Skin of body (tissue), 3 donors: ENCODE measurements at places on chromosomes 11 and 22.

DNA sequence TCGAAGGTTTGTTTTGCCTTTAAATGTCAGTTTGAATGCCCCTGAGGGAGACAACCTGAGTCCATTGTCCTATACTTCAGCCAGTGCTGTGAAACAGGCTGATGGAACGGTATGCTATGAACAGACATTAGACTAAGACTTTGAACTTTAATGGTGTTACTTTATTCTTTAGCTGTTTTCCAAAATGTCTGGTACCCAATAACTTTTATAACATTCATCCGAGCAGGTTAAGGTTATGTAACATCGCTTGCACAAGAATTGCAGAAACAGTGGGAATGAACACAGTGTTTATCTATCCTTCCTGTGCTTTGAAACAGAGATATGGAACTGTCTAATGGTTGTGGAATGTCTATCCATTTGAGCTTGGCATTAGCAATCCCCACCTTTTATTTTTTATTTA, 12.5 kb upstream of the PTS start:
- no peak for DNase-seq

DNA sequence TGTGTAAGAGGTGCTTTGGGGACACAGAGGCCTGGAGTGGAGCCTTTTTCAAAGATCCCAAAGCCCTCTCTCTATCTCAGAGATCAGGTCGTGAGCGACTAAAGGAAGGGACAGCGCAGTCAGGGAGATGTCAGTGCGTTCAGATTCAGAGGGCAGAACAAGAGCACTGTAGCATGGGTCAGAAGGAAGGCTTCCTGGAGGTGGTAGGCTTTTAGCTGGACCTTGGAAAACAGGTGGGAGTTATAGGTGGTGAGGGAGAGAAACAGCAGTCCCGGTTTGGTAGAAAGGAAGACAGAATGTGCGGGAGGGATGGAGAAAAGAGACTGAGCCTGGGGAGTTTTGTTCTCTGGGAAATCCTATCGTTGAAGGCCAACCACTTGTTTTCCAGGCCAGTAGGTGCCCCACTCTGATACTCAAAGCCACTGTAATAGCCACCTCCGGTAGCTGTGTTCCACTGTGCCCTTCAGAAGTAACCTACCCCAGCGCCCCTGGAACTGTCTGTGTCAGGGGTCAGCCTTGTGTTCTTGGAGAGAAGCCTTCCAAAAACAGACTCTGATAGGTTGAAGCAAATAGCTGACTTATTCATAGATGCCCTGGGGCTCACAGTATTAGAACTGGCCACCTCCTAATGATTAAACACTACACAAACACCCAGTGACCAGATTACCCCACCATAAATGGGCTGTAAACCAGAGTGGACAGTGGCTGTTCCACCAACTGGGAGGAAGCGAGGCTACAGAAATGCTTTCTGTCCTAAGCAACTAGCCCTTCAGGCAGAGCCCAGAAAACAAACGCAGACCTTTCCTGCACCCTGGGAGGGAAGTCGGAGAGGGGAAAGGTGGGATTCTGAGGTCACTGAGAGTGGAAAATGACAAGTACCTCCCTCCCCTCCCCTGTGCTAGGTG, 157.7 kb downstream of the DBX1 start:
- no peak for DNase-seq

GRCh38 chr11:64372802-64373597, 14.0 kb downstream of the RPS6KA4 start:
- no peak for DNase-seq

GRCh38 chr11:18173225-18173866, 709 bp downstream of the MRGPRX4 start:
- no peak for DNase-seq

DNA sequence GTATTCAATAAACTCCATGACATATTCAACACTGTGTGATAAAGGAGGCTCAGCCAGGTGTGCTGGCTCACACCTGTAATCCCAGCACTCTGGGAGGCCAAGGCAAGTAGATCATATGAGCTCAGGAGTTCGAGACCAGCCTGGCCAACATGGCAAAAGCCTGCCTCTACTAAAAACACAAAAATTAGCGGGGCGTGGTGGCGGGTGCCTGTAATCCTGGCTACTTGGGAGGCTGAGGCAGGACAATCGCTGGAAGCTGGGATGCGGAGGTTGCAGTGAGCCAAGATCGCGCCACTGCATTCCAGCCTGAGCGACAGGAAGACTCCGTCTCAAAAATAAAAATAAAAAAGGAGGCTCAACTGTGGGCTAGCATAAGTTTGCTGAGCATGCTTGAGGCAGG, 4.1 kb upstream of the SLC25A18 start:
- DNase-seq: no peak
